ENCODE measurements at places on chromosomes 6 and 20.
A peak's percentile ranks its signal among the peaks of the same experiment; 100 is the strongest.

DNA sequence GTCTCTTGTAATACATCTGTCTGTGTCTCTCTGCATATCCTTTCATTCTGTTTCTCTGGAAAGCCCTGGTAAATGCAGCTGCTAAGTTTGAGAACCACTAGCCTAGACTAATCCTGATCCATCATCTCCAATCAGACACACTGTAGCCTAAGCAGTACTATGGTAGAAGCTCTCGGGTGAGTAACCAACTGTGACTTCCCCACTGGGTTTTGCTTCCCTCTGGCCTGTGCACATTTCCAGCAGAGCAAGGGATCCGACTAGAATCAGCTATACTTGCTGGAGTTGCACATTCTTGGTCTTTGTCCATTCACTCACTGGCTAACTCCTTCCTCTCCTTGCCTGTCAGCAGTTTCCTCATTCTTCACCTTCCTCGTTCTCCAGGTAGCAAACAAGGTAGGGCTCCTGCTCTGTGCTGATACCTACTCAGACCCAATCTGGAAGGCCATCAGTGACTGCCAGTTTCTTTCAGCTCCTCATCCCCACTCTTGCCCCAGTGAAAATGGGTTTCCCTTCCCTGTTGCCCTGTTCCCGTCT is 184.2 kb downstream of the PLCB4 start:
- no peak for DNase-seq

- DNase-seq, result peak; percentile 48
Measured at GRCh38 chr6:144931172-144932035, 646.3 kb downstream of the UTRN start.

DNA sequence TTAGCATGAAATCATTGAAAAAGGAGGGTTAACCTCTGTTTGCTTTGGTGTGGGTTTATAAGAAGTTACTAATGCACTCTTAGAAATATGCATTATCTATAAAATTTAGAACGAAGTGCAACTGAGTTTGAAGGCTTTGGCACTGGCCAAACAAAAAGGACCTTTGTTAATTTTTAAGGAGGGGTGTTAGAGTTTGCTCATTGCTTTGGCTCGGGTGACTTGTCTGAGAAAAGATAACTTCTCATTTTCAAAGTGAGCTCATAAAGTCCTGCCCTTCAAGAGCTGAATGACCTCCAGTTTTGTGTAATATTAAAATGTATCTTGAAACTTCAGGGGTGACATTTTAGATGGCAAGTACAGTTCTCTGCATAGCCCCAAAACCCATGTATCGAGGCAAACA is 25.9 kb downstream of the NEDD9 start:
- no peak for DNase-seq

DNA sequence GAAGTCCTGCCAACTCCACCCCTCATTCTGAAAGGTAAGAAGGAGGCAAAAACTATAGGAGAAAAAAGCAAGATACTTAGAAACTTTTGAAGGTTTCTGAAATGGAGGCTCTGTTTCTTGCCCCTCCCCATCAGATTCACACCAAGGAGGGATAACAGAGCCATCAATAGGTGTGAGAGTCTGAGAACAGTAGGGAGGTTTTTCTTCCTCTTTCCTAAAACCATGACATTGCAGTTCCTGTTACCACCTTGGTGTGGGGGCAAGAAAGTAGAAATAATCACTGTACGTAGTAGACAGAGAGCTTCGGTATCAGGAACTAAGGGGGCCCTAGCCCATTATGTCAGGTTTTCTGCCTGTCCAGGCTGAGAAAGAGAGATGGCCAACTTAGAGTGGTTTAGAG is 333.3 kb upstream of the SYNCRIP start:
- no peak for DNase-seq

- DNase-seq, result no peak
Measured at GRCh38 chr6:122652431-122652830, 42.2 kb downstream of the PKIB start.

DNA sequence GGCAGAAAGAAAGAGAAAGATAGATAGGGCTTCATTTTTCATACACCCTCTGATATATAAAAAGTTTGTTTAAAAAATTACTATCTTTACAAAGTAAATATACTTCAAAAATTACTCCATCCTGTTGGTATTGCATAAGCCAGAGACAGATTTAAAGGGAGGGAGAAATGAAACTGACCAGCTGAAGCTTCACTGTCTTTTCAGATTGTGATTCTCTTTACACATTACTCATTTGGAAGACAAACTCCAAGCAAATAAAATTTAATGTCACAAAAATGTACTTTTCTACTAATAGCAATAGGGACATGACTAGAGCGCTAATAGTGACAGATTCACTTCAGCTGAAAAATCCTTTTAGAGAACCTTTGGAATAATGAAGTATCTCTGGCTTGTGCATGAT is 38.6 kb upstream of the MARCKS start:
- DNase-seq, result no peak

DNA sequence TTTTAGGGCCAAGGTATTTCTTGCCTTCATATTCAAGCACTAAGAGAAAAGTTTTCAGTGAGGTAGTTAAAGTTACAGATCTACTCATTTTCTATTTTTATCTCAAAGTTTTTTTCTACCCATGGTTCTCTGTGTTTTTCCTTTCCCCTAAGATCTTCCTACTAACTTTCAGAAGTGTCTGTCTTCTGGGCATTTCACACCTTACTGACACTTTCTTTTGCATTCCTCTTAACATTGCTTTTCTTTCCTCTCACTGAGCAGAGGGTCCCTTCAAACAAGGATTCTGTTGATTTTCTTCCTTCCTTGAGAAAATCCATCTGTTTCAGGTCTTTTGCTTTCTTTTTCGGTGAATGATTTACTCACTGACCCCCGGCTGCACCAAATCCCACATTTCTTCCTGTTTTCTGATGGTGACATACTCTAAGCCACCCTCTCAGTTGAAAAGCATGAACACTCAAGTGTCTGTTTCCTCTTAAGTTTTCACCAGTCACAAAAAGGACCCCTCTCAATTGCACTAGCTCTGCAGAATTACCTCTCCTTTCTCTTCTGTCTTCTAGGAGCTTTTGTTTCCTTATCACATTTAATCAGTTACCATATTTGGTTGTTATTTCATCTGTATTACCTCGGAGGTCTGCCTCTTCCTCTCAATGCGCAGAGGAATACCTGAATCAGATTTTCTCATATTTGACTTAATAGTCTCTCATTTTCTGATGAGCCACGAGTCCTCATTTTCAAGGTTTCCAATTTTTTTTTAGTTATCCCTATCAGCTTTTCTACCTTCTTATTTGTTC is 73.5 kb upstream of the RNF217 start:
- DNase-seq, result no peak

DNA sequence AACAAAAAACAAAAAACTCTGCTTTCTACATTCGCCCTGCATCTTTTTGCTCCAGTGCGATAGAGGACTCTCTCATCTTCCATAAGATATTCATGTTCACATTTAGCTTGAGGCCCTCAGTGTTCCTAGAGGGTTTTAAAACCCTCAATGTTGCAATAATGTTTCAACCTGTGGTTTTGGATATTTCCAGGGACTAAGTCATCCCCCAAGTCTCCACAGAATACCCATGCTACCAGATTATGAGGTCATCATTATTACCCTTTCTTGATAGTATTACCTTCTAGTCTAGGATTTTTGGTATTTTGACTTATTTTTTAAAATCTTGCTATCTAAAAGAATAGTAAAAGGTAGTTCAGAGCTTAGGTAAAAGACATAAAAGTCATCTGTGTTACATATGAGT is 480.5 kb upstream of the ID4 start:
- no peak for DNase-seq
